ENCODE measurements at places on chromosomes 11 and 22.

GRCh38 chr11:40306938-40307548, 1152.4 kb downstream of the LRRC4C start:
- no peak for DNase-seq

DNA sequence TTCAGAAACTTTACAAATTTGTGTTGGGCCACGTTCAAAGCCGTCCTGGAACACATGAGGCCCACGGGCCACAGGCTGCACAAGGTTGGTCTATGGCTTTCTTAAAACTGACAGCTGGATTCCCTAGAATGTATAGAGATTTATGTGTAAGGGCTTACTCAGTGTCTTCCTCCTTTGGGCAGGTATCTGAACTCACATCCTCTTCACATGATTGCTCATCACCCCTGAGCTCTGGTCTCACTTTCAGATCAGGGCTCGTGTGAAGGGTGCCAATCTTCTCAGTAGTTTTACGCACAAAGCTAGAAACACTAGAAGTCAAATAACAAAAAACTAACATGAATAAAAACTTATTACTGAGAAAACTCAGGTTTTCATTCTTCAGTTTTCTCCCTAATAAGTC, 27.1 kb downstream of the HPS5 start:
- DNase-seq = no peak

GRCh38 chr11:10617551-10617950, 49.1 kb upstream of the LYVE1 start:
- DNase-seq = no peak

DNA sequence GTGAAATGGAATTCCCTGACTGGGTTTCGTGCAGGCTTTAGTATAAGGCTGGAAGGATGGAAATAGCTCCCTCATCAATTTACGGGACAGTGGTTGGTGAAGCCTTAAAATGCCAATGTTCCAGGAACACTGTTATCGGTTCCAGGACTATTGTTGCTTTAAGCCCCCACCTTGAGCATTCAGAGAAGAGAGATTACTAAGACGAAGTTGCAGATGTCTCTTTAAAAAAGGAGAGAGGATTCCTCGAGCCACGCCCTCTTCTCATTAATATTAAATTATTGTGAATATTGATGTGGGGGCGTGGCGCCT, 195 bp upstream of the CREB3L1 start:
- DNase-seq = no peak

- no peak for DNase-seq
Measured at GRCh38 chr22:22432479-22432878, 76.1 kb downstream of the ZNF280B start.

- DNase-seq = no peak
Measured at GRCh38 chr11:8719211-8719649, 36.6 kb downstream of the RPL27A start.

DNA sequence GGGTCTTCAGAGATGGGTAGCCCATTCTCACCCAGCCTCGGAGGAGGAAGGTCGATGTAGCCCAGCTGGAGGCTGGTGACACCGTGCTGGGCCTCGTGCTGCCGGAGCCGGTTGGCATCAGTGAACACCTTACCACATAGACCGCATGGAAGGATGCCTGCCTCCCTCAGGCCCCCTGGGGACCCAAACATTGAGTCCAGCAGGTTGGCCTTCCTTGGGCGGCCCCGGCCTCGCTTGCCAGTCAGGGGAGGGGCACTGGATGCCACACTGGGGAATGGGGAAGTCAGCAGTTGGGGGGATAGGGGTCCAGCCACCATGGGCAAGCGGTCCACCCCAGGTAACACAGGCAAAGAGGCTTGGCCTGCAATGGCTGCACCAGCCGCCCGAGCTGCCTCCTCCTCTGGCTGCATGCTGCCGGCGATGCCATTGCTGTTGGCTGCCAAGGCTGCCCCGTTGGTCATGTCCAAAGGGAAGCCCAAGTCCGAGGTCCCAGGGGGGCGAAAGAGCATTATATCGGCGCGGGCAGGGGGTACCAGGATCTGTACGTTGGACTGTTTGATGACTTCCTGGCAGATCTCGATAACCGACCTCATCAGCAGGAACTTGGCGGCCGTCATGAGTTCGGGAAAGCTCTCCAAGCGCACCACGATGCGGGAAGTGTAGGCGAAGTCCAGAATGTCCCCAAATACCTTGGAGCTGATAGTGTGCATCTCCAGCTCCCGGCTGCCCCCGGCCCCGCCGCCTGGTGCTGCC, 1.4 kb downstream of the PATZ1 start:
- DNase-seq = no peak

GRCh38 chr11:76382209-76382608, 1.1 kb downstream of the GVQW3 start:
- no peak for DNase-seq

GRCh38 chr11:100824041-100824809, 137.1 kb downstream of the ARHGAP42 start:
- DNase-seq = no peak

DNA sequence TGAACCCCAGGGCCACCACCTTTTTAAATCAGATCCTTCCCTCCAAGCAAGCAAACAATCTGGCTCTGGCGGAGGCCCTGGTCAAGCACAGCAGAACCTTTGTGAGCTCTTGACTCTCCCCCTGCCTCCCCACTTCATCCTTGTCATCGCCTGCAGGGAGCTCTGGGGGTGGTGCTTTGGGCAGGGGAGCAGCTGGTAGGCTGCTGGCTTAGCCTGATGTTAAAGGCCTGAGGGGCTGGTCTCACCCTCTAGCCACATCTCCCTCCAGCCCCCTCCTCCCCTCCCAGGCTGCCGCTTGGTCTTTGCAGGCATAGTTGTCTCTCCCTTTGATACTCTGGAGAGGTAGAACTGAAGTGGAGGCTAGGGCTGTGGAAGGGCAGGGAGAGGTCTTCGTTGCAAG, 50.9 kb downstream of the THAP12 start:
- DNase-seq = no peak

- DNase-seq = no peak
Measured at GRCh38 chr11:78432058-78432515, 14.5 kb upstream of the GAB2 start.

- no peak for DNase-seq
Measured at GRCh38 chr11:44987506-44987905, 36.8 kb upstream of the TP53I11 start.

DNA sequence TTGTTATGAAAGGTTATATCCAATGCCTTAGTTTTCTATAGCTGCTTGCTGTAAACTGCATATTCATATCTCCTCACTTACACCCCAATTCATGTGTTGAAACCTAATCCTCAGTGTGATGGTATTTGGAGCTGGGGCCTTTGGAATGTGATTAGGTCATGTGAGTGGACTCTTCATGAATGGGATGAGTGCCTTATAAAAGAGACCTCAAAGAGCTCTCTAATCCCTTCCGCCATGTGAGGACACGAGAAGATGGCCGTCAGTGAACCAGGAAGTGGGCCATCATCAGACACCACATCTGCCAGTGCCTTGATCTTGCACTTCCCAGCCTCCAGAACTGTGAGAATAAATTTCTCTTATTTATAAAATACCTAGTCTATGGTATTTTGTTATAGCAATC, 79.3 kb downstream of the CYP2R1 start:
- no peak for DNase-seq

- no peak for DNase-seq
Measured at GRCh38 chr11:18761741-18762140, 29.9 kb downstream of the PTPN5 start.

- no peak for DNase-seq
Measured at GRCh38 chr11:1863352-1864216, 10.7 kb downstream of the LSP1 start.

- DNase-seq = no peak
Measured at GRCh38 chr11:120343429-120343828, 7.2 kb downstream of the ARHGEF12 start.

- DNase-seq = no peak
Measured at GRCh38 chr22:28715611-28716010, 26.0 kb downstream of the CHEK2 start.

- no peak for DNase-seq
Measured at GRCh38 chr11:39589391-39589790, 1870.1 kb downstream of the LRRC4C start.

DNA sequence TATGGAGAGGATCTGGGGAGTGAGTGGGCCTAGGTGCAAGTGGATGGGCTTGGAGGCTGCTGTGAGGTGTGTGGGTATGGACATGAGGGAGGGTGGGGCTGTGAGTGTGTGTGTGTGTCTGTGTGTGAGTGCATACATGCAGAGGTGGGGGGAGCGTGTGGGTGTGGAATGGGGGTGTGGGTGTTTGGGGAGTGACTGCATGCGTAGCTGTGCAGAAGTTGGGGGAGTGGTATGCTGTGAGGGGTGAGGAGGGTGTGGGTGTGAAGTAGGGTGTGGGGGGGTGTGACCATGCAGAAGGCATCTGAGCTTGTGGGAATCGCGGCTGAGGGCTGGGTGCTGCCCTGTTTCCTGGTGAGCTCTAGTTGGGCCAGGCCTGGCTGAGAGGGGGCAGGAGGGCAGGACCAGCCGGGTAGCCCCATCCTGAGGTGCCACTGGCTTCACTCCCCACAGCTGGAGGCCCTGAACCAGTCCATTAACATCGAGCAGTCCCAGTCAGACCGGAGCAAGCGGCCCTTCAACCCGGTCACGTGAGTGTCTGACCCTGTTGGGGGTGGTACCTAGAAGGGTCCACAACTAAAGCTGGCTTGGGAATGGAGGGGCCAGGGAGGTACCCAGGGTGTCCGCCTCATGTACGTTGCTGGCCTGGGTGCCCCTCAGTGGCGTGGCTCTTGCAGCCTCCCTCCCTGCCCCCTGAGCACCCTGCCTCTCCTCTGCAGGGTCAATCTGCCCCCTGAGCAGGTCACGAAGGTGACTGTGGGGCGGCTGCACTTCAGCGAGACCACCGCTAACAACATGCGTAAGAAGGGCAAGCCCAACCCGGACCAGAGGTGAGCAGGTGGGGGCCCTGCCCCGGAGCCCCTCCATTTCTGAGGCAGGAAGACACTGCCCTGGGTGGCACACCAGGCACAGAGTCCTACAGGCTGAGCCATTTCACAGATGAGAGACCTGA, 16.5 kb downstream of the TMEM258 start:
- no peak for DNase-seq

- DNase-seq = no peak
Measured at GRCh38 chr22:47351836-47352579, 589.6 kb downstream of the TBC1D22A start.

- no peak for DNase-seq
Measured at GRCh38 chr22:20435436-20436306, 2.0 kb downstream of the SCARF2 start.

DNA sequence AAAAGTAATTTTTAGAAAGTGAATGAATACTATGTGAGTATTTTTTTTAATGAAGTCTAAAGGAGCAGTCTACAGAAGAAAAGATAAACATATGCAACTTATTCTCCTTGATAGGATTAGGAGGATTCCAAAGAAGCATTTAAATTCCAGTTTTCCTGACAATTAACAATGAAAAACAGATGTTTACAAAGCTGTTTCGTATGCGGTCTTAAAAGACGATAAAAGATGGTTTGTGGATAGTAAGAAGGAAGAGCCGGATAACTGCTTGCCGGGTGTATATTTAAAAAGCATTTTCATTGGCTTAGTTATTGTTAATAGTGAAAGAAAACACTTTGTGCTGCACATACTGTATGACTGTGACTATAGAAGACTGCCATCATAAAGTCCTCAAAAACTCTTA, 120.0 kb upstream of the C11orf58 start:
- no peak for DNase-seq

GRCh38 chr11:8584511-8584910, 9.5 kb downstream of the STK33 start:
- no peak for DNase-seq

GRCh38 chr11:30380846-30381245, 57.9 kb downstream of the ARL14EP start:
- no peak for DNase-seq

GRCh38 chr11:86722006-86722405, 49.6 kb upstream of the ME3 start:
- no peak for DNase-seq

DNA sequence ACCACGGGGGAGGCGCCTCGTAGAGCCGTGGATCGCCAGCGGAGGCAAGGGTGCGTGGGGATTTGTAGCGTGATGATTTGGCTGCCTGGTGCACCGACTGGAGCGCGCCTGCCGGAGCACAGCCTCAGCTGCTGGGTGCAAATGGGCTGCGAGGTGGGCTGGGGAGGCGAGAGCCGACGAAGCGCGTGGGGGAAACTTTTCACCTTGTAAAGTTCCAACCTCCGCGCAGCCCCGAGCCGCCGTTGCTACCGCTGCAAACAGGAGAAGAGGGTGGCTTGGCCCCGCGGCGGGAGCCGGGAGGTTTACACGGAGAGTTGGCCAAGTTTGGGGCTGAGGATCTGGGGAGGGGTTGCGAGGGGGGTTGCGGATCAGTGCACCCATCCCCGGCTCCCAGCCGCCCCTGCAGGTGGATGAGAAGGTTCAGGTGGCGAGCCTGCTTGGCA, 528 bp downstream of the FAT3 start:
- no peak for DNase-seq

DNA sequence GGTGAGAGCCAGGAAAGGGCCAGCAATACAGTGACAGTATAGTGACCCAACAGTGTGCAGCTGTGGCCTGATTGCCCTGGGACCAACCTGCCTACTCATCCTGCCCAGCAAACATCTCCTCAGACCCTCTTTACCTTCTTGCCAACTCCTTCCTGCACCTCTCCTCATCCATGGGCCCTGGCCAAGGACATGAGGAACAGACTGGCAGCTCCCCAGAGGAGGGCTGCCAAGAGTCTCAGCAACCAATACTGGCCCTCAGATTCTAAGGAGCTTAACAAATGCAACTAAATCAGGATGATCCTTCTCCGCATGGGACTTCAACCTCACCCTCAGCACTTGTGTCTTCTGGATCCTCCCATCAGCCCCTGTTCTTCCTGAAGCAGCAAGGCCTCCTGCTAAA, 77.0 kb downstream of the RPL27A start:
- DNase-seq = no peak

DNA sequence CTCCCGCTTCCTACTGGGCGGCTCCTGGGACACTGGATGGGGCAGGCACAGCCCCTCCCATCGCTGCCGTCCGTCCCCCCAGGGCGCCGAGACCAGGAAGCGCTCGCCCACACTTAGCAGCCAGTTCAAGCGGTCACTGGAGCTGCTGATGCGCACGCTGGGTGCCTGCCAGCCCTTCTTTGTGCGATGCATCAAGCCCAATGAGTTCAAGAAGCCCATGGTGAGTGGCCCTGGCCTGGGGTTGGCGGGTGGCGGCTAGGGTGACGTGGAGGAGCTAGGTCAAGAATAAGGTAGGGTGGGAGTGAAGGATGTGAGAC, 44.6 kb downstream of the MYO7A start:
- no peak for DNase-seq

DNA sequence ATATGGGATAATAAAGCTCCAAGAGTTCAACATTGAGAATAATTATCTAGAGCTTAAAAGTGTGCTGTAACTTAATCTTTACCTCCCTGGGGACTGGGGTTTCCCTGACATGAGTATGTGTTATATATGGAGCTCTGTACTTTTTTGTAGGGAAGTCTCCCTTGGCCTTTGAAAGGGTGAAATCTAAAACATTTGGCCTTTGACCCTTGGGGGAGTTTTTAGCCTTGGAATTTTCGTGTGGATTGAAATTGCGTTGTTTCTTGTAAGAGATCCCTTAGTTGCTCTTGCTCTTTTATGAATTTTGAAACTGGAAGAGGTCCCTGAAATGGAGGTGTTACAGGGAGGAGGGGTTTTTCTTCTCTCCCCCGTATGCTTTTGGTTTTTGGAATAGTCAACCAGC, 450.0 kb downstream of the NELL1 start:
- DNase-seq = no peak

- DNase-seq = no peak
Measured at GRCh38 chr22:29702000-29702930, 17.5 kb upstream of the CABP7 start.

GRCh38 chr11:102527041-102527440, 3.5 kb downstream of the MMP7 start:
- DNase-seq = no peak

- DNase-seq = no peak
Measured at GRCh38 chr11:27700351-27701301, at the start of gene BDNF. Gene BDNF (minus strand): TSS chr11:27700455. CDS start chr11:27658564, 41,891 bp downstream.

Data from stimulated activated CD8-positive, alpha-beta memory T cell treated with anti-CD3 and anti-CD28 coated beads, Interleukin-7, amount 100 ng/mL, for 48 hours (primary cell).